ENCODE measurements at places on chromosomes 3 and 15. TPM values are rescaled to one million over a fixed set of nuclear protein-coding genes. Genes with fewer than 3 reads are reported as not detected.

TIGIT gene
- not detected for total RNA-seq

CPLX3 gene
- not detected for total RNA-seq

GOLGA8R gene
- 0.15 TPM for total RNA-seq

SPESP1 gene
- total RNA-seq = not detected

PLCL2 gene
- total RNA-seq = 6.1 TPM

RBPMS2 gene
- total RNA-seq = 9.5 TPM
